ENCODE measurements at places on chromosomes 4 and X.

- DNase-seq = no peak
These were observed 1216.1 kb downstream of the FSTL5 start for GRCh38 chr4:160947653-160948052.

GRCh38 chr4:158948071-158948470, 154.8 kb upstream of the RAPGEF2 start:
- no peak for DNase-seq

DNA sequence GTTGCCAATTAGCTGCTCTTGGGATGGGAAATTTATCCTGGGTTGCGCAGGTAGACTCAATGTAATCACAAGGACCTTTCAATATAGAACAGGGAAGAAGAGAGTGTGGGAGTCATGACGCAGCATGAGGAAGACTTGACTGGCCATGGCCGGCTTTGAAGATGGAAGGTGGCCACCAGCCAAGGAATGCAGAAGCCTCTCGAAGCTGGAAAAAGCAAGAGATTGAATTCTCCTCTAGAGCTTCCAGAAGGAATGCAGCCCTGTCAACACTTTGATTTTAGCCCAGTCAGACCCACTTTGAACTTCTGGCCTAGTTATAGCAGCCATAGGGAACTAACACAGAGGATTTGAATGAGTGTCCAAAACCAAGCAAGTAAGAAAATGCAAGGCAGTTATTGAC, 14.7 kb upstream of the SH3KBP1 start:
- DNase-seq = no peak

- DNase-seq = no peak
These were observed 14.9 kb upstream of the PORCN start for GRCh38 chrX:48493890-48494364.

DNA sequence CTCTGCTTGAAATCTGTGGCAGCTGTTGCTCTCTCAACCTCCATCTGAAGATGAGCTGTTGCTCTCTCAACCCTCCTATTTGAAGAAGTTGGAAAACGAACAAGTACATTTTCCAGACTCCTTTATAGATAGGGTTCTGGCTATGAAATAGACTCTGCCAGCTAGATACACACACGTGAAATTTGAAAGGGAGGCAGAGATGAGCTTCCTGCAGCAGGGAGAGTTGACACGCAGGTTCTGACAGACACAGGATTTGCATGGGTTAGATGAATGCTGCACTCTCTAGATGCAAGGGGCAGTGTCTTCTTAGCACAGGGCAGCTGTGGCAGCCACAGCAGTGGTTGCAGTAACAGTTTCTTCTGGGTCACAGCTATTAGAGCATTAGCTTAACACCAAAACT, 8.0 kb upstream of the PYURF start:
- DNase-seq = no peak

DNA sequence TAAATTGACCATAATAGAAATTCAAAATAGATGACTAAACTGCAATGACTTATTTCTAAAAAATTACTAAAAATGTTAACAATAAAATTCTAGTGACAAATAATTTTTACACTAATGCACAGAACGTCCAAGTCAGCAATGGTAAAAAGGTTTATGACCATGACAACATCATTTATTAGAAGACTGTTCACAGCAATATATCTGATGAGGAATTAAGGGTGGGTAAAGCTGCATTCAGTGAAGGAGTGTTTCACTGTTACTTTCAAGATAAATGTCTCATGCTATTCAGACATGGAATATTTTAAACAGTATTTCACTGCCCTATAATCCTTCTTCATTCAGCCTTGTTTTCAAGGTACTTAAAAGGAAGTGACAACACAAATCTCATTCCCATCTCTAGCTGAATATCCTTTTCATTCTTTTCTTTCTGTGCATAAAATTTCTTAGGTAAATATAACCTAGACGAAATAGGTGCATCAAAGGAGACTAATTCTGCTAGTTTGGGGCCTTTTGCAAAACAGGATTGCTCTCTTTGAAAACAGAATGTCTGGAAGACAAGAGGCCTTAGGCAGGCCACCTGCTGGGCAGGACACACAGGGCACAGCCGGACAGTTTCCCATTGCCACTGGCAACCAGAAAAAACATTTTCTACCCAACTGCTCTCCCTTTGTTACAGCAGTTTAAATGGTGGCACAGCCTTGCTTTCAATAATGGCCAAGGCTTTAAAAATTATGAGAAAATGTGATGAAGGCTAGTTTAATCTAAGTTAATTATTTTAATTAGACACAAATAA, 600.3 kb downstream of the SPRY1 start:
- no peak for DNase-seq

DNA sequence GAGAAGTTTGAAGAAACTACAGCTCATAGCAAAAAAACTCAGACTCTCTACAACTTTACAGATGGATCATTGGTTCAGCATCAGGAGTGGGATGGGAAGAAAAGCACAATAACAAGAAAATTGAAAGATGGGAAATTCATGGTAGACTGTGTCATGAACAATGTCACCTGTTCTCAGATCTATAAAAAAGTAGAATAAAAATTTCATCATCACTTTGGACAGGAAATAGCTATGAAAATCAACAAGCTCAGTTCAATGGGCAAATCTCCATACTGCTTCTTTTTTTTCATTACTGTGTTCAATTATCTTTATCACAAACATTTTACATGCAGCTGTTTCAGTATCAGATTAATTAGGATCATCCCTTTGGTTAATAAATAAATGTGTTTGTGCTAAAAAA, 76.5 kb upstream of the RAPGEF2 start:
- DNase-seq = no peak

DNA sequence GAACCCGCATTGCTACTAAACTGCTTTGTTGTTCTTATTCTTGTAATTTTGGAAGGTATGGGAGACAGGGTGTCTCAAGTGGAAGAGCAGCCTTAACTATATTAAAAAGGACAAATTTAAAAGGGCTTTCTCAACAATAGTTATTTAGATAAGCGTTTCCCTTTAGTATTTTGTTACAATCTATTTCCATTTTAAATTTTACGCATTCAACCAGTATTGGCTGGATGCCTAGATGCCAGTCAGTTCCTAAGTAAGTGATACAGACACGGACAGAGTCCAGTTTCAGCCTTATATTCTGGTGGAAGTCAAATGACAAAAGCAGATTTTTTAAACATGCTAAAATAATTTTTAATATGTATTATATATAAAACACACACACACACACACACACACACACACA, 28.3 kb downstream of the FAT1 start:
- DNase-seq = no peak

GRCh38 chrX:47586043-47586787, 4.0 kb downstream of the TIMP1 start:
- DNase-seq = no peak

- DNase-seq = no peak
These were observed 238.4 kb upstream of the TEX13A start for GRCh38 chrX:105458846-105459245.

DNA sequence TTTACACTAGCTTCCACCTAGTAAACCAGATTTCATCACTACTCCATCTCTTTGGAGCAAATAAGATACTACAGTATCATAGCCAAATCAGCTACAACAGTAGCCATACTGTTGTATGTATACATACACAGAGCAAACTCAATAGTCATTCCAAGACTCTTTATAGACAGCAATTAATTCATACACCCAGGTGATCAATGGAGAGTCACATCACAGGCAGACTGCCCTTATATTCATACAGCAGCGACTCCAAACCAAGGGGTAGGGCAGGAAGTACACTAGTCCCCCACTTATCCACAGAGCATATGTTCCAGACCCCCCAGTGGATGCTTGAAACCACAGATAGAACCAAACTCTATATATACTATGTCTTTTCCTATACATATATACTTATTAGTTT, 76.6 kb downstream of the FBXW7 start:
- DNase-seq = no peak

Measured in NCI-H2171 treated with DMSO at 0.1 percent for 48 hours (cell line).